ENCODE measurements at places on chromosomes 7 and 10.
A peak's percentile ranks its signal among the peaks of the same experiment; 100 is the strongest.

DNA sequence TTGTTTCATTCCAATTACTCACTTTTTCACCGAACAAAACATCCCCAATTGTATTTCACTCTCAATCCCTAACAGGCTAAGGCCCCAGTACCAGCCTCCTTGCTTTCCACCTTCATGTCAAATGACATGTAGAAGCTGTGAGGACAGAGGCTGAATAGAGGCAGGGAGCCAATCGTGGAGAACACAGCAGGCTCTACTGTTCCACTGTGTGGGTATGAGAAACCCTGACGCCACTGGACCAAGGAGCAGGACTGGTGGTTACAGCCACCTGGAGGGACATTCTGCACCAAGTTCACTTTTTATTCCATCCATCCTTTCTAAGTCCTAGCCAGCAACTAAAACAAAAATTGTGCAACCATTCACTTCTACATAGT is 502.8 kb downstream of the SORCS1 start:
- DNase-seq = no peak

DNA sequence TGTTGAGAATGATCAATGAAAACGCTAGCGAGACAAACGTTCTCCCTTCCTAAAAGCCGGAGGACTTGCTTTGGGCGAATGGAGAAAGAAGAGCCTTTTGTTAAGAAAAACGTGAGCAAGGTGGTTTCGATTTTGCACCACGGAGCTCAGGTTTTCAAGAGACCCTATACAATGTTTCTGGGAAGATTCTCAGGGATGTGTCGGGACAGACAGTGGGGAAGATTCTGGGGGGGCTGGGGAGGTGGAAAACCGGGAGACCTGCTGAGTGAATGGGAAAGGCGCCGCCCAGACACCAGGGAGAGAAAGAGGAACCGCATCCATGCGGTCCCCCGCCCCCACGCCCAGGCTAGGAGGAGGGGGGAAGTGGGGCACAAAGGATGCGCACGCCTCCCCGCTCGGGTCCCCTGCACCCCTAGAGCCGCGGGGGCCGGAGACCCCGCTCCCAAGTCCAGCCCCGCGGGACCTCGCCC is 745 bp downstream of the YWHAG start:
- no peak for DNase-seq

GRCh38 chr10:129171812-129172211 is 295.2 kb upstream of the MGMT start:
- no peak for DNase-seq

- no peak for DNase-seq
Observed at GRCh38 chr7:82566752-82567151, 123.2 kb upstream of the CACNA2D1 start.

GRCh38 chr7:141731476-141732149 is 6.5 kb upstream of the SSBP1 start:
- DNase-seq = no peak

- DNase-seq = no peak
Observed at GRCh38 chr7:988426-988911, 5.5 kb downstream of the CYP2W1 start.

GRCh38 chr7:117014099-117014656 is 60.9 kb downstream of the ST7 start:
- DNase-seq = no peak

GRCh38 chr10:11548768-11549099 is 62.7 kb downstream of the USP6NL start:
- no peak for DNase-seq

DNA sequence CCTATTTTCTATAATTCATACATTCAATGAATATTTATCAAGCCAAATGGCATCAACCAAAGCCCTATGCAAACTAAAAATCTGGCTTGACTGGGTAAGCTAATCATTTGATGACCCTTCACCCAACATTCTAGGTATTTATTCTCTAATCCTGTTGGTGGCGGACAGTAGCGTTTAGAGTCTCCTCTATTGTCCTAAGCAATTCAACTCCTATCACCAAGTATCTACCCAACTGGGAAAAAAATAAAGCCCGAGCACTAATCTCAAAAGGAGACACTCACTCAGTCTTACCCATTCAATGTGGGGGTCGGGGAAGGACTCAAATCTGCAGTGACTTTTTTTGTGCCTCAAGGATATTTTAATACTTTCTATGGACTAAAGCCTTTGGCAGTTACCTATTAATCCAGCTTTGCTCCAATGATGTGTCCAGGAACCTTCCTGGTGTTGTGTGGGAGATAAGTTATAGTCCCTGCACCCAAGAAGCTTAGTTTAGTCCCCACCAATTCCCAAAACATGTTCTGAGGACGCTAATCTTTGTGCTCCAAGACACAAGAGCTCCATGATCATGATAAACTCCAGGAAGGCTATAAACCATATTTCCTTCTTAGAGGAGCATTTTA is 30.6 kb downstream of the DNMBP start:
- no peak for DNase-seq

DNA sequence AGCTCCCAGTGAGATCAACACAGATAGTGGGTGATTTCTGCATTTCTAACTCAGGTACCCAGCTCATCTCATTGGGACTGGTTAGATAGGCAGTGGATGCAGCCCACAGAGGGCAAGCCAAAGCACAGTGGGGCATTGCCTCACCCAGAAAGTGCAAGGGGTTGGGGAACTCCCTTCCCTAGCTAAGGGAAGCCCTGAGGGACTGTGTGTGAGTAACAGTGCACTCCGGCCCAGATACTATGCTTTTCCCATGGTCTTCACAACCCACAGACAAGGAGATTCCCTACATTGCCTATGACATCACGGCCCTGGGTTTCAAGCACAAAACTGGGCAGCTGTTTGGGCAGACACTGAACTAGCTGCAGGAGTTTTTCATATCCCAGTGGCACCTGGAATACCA is 62.8 kb downstream of the PPP1R3A start:
- no peak for DNase-seq

GRCh38 chr10:100826983-100827818 is 81.8 kb downstream of the PAX2 start:
- DNase-seq = no peak

DNA sequence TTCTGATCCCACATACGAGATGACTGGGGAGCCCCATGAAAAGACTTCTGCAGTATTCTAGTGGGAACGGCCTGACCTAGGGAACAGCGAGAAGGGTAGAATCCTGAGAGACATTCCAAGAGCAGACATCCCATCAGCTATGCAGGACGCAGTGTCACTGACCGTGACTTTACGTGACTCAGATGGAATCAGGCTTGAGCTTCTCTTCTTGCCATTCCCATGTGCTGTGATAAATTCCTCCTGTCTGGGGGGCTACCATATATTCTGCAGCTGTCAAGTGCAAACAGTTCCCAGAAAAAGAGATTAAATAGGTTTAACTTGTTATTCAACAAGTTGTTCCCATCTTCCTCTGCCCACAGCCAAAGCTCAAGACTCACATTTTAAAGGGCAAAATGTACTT is 73.1 kb upstream of the PDE1C start:
- no peak for DNase-seq

GRCh38 chr10:103592186-103593021 is 98.9 kb downstream of the NEURL1 start:
- DNase-seq = peak; percentile 91

DNA sequence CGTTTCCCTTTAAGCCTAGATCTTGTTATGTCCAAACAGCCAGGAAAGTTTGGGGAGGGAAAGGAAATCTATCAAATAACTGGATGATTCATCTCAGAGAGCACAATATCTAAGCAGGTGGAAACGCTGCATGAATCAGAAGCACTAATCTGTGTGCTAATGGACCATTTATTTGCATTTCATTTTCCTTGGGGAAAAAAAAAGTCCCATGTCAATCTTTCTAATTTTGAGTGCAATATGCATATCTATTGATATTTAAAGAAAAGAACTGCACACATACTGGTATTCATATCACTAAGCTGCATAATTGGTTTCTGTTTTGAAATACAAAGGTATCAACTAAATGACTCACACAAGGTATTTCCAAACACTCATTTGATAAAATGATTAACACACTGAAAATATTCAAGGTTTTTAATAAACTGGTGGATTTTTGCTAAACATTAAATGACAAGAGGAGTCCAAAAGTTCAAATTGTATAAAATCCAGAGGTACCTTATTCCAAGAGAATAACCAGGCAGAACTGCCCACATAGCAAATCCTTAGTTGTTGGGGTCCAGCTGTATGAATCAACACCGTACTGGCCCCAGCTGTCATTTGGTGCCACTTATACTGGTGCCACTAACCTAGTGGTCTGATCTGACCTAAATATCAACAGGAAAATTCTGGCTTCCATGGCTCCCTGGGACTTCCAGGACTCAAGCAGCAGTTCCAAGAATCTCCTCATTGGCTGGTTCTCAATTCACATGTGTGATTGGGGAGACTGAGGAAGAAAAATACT is 122.2 kb upstream of the SP4 start:
- DNase-seq = no peak

- no peak for DNase-seq
Observed at GRCh38 chr7:69764147-69764546, 165.9 kb downstream of the AUTS2 start.
